Liver (tissue), 10 donors: ENCODE measurements at places on chromosomes 5 and 9. TPM values are rescaled to one million over a fixed set of nuclear protein-coding genes. Genes with fewer than 3 reads are reported as not detected.

POU5F2 gene
- total RNA-seq = 2.2 TPM

HRCT1 gene
- 0.08 TPM for total RNA-seq

UBE2QL1 gene
- 0.09 TPM for total RNA-seq

BNC2 gene
- 0.09 TPM for total RNA-seq

SH2D3C gene
- total RNA-seq = 4.8 TPM

F2RL2 gene
- 1.0 TPM for total RNA-seq

PITX1 gene
- total RNA-seq = not detected

CD72 gene
- total RNA-seq = 5.7 TPM

CDO1 gene
- total RNA-seq = 212 TPM

DNA sequence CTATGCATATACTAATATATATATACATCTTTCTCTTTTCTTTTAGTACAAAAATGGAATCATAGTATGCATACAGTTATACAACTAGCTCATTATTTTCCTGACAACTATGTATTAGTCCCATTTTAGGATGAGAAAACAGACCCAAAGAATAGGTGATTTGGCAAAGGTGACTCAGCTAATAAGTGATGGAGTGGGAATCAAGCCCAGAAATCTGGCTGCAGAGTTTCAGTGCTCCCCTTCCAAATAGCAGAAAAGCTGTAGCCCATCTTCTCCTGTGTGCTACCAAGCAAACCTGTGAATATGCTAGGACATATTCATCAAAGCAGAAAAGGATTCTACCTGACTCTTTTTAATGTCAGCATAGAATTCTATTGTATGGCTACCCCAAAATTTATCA is 114.7 kb downstream of the ARL15 start:
- no peak overlapping the region for H3K27ac ChIP-seq
- H3K4me3 ChIP-seq = no peak overlapping the region

GRCh38 chr5:74673011-74673790 is 11.8 kb upstream of the HEXB start:
- H3K27ac ChIP-seq = no peak overlapping the region
- H3K36me3 ChIP-seq = no peaks in the 10 kb centered on the region
- no peak for DNase-seq

- no peaks in the 10 kb centered on the region for H3K4me1 ChIP-seq
- DNase-seq = no peak
- H3K4me3 ChIP-seq = no peak overlapping the region
- no peaks in the 10 kb centered on the region for H3K27me3 ChIP-seq
- no peaks in the 10 kb centered on the region for H3K36me3 ChIP-seq
These were observed 14.3 kb downstream of the YTHDC2 start for GRCh38 chr5:113527746-113528145.

GRCh38 chr5:169850409-169850808 is 129.9 kb downstream of the INSYN2B start:
- no peak overlapping the region for H3K4me3 ChIP-seq
- H3K27ac ChIP-seq = no peak overlapping the region
- H3K27me3 ChIP-seq = no peaks in the 10 kb centered on the region
- no peaks in the 10 kb centered on the region for H3K36me3 ChIP-seq

- DNase-seq = no peak
- H3K36me3 ChIP-seq = no peaks in the 10 kb centered on the region
- no peaks in the 10 kb centered on the region for H3K27me3 ChIP-seq
- no peak overlapping the region for H3K27ac ChIP-seq
- H3K4me3 ChIP-seq = no peak overlapping the region
These were observed 69.9 kb downstream of the MAMDC2 start for GRCh38 chr9:70113403-70114022.

DNA sequence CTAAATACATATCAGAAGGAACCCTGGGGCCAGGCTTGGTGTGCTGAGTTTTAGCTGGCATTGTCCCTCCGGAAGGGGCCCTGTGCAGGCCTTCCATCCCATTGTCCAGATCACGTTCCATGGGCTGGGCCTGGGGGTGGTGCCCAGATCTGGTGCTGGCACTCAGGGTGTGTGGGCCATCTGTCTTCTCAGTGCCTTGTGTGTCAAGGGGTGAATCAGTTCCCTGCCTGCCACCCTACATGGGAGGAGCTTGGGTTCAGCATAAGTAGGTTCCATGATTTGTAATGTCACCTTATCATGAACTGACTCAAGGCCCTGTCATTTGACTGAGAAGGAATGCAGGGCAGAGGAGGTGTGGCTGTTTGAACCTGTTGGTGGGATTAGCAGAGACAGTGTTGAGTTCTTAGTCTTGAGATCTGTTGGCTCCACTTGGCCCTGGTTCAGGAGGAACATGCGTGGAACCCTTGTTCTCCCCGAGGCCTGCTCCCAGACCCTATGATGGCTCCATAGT is 176.8 kb downstream of the MACROH2A1 start:
- no peaks in the 10 kb centered on the region for H3K4me1 ChIP-seq
- H3K27me3 ChIP-seq = no peaks in the 10 kb centered on the region
- H3K27ac ChIP-seq = no peak overlapping the region

GRCh38 chr5:2755076-2755680 is 3.7 kb upstream of the IRX2 start:
- DNase-seq = no peak
- H3K36me3 ChIP-seq = no peaks in the 10 kb centered on the region
- H3K27me3 ChIP-seq = peaks cover 12% of the 10 kb centered on the region
- no peak overlapping the region for H3K27ac ChIP-seq

DNA sequence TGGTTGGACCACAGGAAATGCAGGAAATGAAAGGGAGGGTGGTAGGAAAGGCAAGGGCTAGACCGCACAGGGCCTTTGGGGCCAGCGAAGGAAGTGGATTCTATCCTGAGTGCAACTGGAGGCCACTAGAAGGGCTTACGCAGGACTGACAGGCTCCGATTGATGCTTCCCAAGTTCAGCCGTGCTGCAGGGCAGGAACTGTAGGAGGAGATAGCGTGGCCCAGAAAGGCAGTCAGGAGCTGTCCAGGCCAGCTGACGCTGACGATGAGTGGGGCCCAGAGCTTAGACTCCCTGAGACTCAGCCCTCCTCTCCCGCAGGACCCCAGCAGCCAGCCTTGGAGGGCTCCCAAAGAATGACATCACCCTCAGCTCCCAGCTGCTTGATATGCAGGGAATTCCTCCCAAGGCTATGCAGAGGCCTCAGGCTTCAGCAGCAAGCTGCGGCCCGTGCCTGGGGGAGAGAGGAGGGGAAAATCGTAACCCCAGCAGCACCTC is 48.8 kb downstream of the KCNIP1 start:
- peak overlapping the region; percentile 37 for H3K27ac ChIP-seq
- H3K4me1 ChIP-seq = no peaks in the 10 kb centered on the region
- no peak overlapping the region for H3K4me3 ChIP-seq
- peaks cover 7% of the 10 kb centered on the region for H3K27me3 ChIP-seq

DNA sequence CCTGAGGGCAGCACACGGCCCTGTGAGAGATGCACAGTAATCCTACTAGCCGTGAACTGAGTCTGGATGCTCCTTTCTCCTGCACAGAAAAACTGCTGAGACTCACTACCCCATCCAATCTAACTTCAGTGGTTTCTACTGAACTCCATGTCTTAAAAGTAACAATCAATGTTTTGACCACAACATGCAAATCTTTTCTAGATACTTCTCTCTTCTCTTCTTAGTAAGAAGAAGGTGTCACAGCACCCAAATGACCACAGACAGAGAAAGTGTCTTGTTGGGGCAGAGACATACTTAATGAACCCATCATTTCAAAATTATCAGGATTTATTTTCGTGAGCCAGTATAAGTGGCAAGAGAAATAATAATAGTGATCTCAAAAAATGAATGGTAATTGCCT is 285.8 kb upstream of the MEF2C start:
- H3K27ac ChIP-seq = no peak overlapping the region
- DNase-seq = no peak
- no peaks in the 10 kb centered on the region for H3K27me3 ChIP-seq
- no peaks in the 10 kb centered on the region for H3K4me1 ChIP-seq

GRCh38 chr5:149161026-149161687 is 19.9 kb downstream of the ABLIM3 start:
- peak overlapping the region; percentile 24 for H3K4me3 ChIP-seq
- peaks cover 42% of the 10 kb centered on the region for H3K4me1 ChIP-seq
- peak overlapping the region; percentile 99 for H3K27ac ChIP-seq
- no peaks in the 10 kb centered on the region for H3K27me3 ChIP-seq
- peak; percentile 43 for DNase-seq
- peaks cover 3% of the 10 kb centered on the region for H3K36me3 ChIP-seq

DNA sequence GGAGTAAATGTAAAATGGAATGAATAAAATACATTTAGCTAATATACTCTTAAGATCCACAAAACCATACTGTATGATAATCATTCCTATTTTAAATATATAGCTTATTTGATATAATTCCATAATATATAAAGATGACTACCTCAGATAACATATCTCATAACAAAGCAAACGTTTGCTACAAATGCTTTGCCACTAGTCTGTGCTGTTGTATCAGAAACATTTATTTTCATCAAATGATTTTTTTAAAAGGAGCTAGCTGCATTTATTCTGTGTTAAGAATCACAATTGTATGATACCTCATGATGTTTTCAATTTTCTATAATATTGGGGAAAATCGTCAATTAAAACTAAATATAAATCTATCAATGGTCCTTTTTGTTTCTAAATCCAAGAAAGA is 567.2 kb downstream of the PTPRD start:
- DNase-seq = no peak
- no peaks in the 10 kb centered on the region for H3K4me1 ChIP-seq
- no peak overlapping the region for H3K27ac ChIP-seq
- H3K27me3 ChIP-seq = no peaks in the 10 kb centered on the region

DNA sequence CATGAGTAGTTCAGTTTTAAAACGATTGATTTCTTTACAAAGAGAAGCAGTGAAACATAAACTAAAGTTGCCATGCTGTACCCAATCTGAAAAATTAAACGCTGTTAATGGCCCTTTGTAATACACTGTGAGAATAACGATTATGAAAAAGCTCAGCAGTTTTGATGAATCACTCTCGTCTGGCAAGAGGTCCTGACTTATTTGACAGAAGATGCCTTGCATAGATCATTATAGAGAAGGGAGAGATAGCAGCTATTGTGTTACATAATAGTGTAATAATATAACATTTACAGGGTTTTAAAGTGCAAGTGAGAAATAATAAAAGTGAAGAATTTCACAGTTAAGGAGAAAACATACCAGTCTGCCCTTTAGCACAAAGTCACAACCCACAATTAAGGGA is 361.5 kb upstream of the CDH10 start:
- no peaks in the 10 kb centered on the region for H3K36me3 ChIP-seq
- no peaks in the 10 kb centered on the region for H3K4me1 ChIP-seq
- H3K27me3 ChIP-seq = no peaks in the 10 kb centered on the region

DNA sequence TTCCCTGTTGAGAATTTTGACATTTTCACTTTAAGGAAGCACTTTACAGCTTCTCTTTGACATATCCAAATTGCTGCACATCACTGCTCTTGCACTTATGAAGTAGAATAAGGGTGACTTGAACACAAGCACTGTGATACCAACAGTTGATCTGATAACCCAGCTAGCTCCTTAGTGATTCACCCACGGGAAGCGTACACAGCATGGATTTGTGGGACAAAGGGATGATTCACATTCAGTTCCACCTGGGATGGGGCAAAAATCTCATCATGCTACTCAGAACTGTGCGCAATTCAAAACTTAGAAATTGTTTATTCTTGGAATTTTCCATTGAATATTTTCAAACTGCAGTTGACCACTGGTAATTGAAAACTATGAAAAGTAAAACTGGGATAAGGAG is 1565.5 kb upstream of the CDH9 start:
- DNase-seq = no peak
- no peak overlapping the region for H3K4me3 ChIP-seq
- H3K27ac ChIP-seq = no peak overlapping the region
- no peaks in the 10 kb centered on the region for H3K36me3 ChIP-seq

DNA sequence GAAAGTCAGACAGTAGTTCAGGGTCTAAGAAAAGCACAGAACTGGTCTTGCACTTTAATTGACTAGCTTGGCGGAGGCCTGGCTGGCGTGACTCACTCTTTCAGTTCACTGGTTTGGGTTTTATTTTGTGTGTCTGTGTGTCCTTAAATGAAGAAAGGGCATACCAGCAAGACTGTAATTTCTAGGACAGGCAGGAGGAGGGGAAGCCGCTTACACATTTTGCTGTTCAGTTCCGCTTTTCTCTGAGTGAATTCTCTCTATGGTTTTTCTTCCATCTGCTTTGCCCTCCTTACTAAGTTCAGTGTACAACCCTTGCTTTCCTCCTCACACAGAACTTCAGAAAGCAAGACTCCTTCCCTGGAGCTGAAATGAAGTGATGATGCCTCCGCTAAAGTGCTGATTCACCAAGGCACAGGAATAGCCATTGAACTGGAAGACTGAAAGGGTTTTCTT is 150.8 kb downstream of the MEF2C start:
- no peaks in the 10 kb centered on the region for H3K27me3 ChIP-seq
- no peak for DNase-seq
- H3K36me3 ChIP-seq = no peaks in the 10 kb centered on the region
- H3K4me3 ChIP-seq = no peak overlapping the region
- no peaks in the 10 kb centered on the region for H3K4me1 ChIP-seq
- H3K27ac ChIP-seq = peak overlapping the region; percentile 54

GRCh38 chr5:78594610-78595457 is 53.7 kb downstream of the LHFPL2 start:
- no peak for DNase-seq
- no peaks in the 10 kb centered on the region for H3K36me3 ChIP-seq
- no peak overlapping the region for H3K4me3 ChIP-seq
- no peaks in the 10 kb centered on the region for H3K4me1 ChIP-seq
- peak overlapping the region; percentile 19 for H3K27ac ChIP-seq

GRCh38 chr9:113274474-113275156 is 757 bp downstream of the CDC26 start:
- no peak for DNase-seq
- peaks cover 4% of the 10 kb centered on the region for H3K4me1 ChIP-seq
- H3K36me3 ChIP-seq = peaks cover 30% of the 10 kb centered on the region
- peak overlapping the region; percentile 97 for H3K27ac ChIP-seq
- no peaks in the 10 kb centered on the region for H3K27me3 ChIP-seq

DNA sequence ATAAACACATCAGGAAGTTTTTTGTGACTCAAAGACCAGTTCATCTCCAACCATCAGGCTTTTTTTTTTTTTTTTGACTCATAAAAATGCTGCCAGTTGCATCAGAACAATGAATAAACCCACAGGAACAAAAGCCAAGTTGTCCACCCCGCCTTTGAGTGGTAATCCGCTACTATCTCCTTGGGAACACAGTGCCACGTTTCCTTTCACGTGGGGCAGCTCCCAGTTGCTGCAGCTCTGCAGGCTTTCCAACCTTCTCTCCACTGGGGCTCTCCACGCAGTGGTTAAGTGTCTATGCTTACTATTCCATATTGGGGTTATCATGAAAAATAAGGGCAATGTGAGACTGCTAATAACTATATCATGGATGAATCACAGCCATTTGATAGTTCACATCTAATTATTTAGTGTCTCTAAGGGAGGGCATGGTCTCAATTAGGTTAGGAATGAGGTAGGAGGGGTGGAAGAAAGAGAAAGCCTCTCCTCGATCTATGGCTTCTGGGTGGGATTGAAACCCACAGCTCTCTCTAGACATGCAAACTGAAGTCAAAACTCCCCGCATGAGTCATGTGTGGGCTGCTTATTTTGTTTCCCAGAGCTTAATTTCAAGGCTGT is 55.8 kb upstream of the ACTBL2 start:
- DNase-seq = no peak
- no peaks in the 10 kb centered on the region for H3K4me1 ChIP-seq
- no peaks in the 10 kb centered on the region for H3K36me3 ChIP-seq
- no peak overlapping the region for H3K27ac ChIP-seq

- H3K4me1 ChIP-seq = no peaks in the 10 kb centered on the region
- H3K36me3 ChIP-seq = no peaks in the 10 kb centered on the region
- H3K27ac ChIP-seq = no peak overlapping the region
- H3K4me3 ChIP-seq = no peak overlapping the region
- DNase-seq = no peak
- no peaks in the 10 kb centered on the region for H3K27me3 ChIP-seq
These were observed 615.9 kb downstream of the CHSY3 start for GRCh38 chr5:130520211-130520610.
